Progenitor cell of endocrine pancreas (in vitro differentiated cells): ENCODE measurements at places on chromosomes 7 and 10. TPM values are rescaled to one million over a fixed set of nuclear protein-coding genes. Genes with fewer than 3 reads are reported as not detected.

The NOS3 gene
- 0.74 and 1.1 TPM in 2 replicates for total RNA-seq

The CNPY1 gene
- not detected in 2 replicates for total RNA-seq

The IFIT3 gene
- total RNA-seq: 0.16 TPM in 1 of 2 replicates, not detected in the other

The HTR7 gene
- 0.93 TPM in 2 replicates for total RNA-seq

The CADPS2 gene
- total RNA-seq: 4.3 and 6.1 TPM in 2 replicates

The SUN3 gene
- total RNA-seq: not detected in 2 replicates

The POLR2J2 gene
- total RNA-seq: 8.6 and 8.9 TPM in 2 replicates
